Right cardiac atrium (tissue), 5 donors: ENCODE measurements at places on chromosomes 6 and 20.

- no peak for DNase-seq
Observed at GRCh38 chr20:60144404-60144803, 186.2 kb downstream of the CDH26 start.

DNA sequence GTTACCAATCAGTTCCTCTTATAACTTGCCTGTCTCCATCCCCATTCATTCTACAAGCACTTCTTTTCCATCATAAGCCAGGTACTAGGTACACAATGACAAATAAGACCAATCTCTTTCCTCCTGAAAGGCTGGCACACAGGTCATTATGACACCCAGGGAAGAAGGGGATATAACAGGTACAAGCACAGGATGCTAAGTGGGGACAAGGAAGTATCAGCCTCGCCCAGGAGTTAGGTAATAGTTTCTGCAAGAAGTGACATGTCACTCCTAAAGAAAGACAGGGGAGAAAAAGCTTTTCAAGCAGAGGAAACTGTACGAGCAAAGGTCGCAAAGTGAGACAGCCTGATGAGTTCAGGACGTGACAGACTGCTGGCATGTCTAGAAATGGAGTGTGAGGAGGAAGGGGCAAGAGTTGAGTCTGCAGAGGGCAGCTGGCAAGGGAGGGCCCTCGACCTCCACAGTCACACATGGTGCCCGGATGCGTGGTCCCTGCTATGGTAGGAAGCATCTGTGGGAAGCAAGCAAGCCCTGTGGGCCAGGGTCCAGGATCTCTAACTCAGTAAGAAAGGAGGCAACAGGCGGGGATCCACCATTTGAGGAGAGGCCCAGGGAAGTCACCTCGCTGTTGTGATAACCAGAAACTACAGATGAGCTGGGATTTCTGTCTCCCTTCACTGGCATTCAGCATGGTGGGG lies 40.4 kb downstream of the GPLD1 start:
- DNase-seq, result no peak

DNA sequence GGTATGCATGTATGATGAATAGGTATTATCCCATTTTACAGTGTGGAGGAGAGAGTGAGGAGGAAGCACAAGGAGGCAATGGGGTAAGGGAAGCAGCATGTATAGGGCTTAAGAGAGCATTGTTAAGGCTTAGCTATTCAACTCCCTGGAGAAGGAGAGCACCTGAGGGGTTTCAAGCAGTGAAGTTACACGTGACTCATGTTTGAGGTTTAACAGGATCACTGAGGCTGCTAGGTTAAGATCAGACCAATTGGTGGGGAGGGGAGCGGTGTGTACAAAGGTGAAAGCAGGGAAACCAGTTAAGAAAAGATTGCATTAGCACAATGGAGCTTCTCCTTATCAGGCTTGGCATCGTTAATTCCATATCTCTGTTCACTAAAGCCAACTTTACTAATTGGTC lies 64.4 kb upstream of the NHSL1 start:
- no peak for DNase-seq

DNA sequence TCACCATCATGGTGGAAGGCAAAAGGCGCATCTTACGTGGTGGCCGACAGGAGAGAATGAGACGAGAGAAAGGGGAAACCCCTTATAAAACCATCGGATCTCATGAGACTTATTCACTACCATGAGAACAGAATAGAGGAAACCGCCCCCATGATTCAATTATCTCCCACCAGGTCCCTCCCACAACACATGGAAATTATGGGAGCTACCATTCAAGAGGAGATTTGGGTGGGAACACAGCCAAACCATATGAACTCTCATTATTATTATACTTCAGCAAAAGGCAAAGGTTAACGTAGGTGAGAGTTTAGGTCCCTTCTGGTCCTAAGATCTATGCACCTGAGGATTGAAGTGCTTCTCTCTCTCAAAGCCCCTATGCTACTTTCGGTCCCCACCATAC lies 2.4 kb upstream of the PFDN4 start:
- DNase-seq, result no peak

GRCh38 chr6:136676075-136676474 lies 116.2 kb downstream of the MAP3K5 start:
- no peak for DNase-seq

DNA sequence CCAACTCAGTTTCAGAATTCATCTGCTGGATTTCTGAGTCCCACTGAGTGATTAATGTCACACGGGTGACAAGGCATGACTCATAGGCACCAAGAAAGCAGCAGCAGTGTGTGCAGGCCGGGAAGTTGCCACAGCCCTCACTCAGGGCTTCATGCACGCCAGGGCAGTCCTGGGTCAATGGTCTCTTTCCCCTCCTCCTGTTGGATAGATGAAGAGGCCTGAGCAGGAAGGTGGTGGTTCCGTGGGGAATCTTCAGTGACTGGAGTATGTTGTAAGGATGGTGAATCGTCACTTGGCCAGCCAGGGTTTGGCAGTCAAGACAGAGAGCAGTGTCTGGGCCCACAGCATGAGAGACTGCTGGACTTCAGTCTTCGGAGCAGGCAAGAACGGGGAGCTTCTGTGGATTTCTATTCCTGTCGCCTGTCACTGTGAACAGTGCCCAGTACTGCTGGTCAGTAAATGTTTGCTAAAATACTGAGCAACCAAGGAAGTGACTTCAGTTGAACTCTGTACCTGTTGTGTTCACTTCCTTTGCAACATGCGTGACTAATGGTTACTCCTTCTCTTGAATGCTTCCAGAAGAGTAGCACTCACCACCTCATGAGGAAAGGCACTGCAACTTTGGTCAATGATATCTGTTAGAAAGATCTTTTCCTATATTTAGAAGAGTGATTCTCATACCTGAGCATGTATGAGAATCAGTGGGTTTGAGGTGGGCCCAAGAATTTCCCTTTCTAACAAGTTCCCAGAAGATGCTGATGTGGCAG lies 62.0 kb upstream of the CD93 start:
- DNase-seq, result peak; percentile 74

- no peak for DNase-seq
Observed at GRCh38 chr20:48740712-48741111, 87.1 kb downstream of the PREX1 start.

DNA sequence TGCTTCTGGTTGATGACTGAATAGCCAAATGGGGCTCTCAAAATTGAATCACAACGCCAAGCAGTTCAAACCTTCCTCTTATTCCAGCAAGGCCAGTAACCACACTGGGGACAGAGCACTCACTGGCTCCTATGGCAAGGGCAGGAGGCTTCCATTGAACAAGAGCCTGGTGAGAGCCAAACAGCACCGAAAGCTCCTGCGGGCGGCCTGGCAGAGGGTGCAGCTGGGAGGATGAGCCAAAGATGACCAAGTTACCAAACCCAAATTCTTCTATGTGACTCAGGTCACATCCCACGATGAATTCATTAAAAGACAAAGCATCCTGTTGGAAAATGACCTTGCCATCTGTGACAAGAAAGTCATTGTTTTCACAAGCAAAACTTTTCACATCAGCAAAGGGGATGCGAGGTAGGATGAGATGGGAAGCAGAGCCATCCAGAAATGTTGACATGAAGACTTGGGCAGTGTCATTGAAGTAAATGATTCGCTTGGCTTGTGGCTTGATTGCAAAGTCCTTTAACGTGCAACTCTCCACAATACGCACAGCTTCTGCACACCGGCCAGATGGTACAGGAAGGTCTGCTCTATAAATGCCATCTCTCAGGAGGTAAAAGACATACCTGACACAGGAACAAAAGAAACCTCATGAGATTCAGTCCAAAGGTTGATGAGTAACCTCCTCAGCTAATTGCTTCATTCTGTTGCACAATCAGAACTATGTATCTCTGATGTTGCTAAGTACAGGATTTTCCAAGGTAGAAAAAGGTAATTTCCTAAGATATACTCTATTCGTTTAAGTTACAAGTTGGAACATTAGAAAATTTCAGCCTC lies 36.3 kb downstream of the ROS1 start:
- no peak for DNase-seq

GRCh38 chr20:10369723-10370090 lies 64.3 kb downstream of the MKKS start:
- DNase-seq, result peak; percentile 13

DNA sequence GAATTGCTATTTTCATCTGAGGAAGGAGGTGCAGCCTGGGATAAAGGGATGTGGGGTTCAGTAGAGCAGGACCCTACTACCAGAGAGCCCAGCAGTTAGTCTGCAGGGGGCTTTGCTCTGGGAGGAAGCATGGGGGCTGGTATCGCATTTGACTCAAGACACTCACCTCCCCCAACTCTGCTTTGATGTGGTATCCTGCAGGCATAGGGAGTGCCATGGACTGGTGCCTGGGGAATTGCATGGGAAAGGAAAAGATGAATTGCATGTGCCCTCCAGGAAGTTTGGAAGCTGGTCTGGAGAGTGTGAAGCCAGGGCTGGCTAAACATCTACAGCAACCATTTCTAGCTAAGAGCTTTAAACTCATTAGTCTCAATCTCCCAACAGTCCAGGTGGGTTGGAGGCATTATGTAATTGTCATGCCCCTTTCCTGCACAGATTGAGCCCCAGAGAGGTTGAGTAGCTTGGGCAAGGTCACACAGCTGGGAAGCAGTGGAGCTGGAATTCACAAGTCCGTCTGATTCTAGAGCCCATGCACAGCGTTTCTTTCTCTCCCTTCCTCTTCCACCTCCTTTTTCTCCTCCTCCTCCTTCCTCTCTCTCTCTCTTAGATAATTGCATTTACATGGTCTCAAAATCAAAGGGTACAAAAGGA lies 26.2 kb upstream of the PNPLA1 start:
- no peak for DNase-seq

DNA sequence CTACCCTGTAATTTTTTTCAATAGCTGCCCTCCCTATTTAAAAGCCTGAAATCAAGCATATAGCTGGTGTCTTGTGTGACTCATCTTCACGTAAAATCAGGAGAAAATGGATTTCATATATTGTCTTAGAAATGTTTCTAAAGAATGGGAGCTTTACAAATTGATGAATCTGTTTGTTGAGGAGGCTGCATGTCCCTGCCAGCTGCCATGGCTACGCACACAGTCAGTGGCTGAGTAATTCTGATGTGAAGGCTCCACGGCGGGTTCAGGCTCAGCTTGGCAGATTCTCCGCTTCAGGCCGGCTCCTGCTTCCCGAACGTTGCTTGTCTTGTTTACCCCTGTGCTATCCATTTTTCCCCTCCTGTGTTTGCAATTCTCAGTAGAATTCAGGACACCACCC lies 82.8 kb downstream of the CCDC170 start:
- DNase-seq, result no peak

DNA sequence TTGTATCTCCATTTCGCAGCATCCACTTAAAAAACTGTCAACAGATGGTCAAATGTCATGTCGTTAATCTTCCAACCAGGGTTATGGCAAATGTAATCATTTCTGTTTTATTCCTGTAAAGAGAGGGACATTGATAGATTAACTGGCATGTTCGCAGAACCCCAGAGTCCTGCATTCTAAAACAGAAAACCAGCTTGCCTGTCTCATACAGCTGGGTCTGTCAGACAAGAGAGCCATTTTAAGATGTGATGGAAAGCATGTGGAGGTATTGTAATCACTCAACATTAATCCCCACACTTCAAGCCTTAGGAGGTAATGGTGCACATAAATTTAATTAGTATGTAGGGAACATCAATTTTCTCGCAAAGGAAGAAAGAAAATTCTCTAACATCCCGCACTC lies 4.4 kb downstream of the SMLR1 start:
- no peak for DNase-seq

- DNase-seq, result no peak
Observed at GRCh38 chr6:11828262-11828870, 49.8 kb upstream of the ADTRP start.

DNA sequence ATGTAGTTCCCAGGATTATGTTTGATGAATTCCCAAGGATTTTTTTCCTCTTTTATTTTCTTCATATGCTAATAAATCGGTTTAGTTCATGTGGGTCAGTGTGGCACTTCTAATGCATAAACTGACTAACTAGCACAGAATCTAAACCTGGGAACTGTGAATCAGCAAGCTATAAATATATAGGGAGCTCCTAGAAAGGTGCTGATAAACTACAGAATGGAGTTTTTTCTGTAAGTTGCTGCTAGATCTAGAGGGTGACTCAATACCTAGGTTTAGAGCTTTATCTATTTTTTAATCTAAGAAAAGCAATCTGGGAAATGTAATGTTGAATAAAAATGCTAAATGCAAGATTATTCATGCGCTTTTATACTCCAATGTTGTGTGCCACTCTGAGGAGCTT lies 118.8 kb upstream of the PTCHD4 start:
- DNase-seq, result no peak

DNA sequence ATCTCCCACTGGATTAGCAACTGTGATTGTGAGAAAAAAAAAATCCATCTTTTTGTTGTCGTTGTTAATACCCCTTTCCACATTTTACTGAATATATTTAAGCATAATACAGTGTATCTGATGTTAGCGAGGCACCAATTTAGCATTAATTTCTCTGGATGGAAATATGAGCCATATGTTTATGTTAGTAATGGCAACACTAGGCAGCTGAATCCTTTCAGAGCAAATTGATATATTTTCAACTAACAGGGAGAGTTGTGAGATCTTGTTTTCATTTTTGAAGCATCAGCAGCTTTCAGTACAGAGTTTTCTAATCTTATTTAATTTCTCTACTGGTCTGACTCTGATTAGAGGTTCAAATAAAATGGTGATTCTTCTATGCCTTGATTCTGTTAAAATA lies 84.8 kb upstream of the HDAC2 start:
- no peak for DNase-seq

DNA sequence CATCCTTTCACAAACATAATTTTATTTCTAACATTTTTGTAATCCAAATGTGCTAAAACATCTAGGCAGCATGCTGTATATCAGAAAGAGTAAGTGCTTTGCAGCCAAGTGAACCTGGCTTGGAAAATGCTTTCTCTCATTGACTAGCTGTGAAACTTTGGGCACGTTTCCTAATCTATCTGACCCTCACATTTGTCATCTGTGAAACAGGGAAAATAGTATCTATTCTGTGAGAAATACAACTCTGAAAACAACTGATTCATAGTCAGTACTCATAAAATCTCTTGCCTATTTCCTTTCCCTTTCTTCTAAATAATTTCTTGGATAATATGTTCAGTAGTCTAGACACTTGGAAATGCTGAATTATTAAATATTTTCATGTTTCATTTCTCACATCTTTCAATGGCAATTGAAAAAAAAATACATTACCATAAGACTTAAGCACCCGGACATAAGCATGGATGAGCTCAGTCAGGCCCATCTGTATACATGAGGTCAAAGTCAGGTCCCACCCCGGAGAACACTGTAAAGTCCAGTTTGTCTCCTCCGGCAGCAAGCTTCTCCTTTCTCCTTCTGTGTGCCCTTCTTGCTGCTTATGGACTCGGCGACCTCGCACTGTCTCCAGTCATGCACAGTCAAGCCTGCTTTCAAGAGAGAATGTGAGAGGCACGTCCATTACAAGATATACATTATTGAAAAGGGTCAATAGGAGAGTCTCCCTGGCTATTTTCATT lies 455.0 kb upstream of the SOX4 start:
- DNase-seq, result no peak

DNA sequence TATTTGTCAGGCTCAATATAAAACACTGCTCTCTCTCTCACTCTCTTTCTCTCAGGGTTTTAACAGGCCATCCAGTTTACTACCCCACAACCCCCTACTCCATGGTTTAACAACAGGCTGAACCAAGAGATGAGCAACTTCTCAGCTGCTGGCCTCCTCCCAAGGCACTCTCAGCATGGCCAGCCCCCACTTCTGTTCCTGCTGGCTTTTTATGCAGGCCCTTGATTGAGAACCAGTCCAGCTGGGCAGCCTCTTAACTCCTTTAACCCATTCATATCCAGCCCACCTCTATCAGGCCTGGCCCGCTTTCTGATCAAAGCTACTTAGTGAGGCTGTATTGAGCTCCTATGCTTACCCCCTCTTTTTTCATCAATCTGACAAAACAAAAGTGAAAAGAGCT lies 346.8 kb upstream of the POU3F2 start:
- DNase-seq, result no peak
